ENCODE measurements at places on chromosomes 5 and 9. TPM values are rescaled to one million over a fixed set of nuclear protein-coding genes. Genes with fewer than 3 reads are reported as not detected.

GRCh38 chr9:118384531-118385100, 680.4 kb downstream of the TLR4 start:
- DNase-seq, result no peak

GRCh38 chr5:146516151-146516475, at the start of gene GPR151:
TSS of gene GPR151 (minus strand) at chr5:146516190. CDS start at chr5:146516113, 77 bp downstream.
- DNase-seq, result no peak

- DNase-seq, result no peak
These were observed 3.2 kb downstream of the C1QTNF2 start for GRCh38 chr5:160367261-160367660.

DNA sequence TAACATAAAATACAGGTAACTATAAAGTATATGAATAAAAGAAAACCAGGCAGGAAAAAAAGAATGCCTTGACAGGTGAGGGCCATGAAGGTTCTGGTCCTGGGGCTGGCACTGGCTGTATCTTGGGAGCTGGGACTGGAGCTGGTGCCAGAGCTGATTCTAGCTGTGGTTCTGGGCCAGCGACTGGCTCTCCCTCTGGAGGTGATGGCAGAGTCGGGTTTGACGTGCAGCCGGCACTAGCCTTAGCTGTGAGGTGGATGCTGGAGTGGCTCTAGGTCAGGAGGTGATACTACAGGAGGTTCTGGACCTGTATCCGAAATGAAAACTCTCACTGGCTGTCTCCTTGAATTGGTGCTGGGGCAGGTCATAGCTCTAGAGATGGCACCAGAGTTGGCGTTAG, 22.3 kb downstream of the OBP2B start:
- DNase-seq, result no peak

GRCh38 chr9:85089188-85089969, 419.9 kb downstream of the NTRK2 start:
- no peak for DNase-seq

DNA sequence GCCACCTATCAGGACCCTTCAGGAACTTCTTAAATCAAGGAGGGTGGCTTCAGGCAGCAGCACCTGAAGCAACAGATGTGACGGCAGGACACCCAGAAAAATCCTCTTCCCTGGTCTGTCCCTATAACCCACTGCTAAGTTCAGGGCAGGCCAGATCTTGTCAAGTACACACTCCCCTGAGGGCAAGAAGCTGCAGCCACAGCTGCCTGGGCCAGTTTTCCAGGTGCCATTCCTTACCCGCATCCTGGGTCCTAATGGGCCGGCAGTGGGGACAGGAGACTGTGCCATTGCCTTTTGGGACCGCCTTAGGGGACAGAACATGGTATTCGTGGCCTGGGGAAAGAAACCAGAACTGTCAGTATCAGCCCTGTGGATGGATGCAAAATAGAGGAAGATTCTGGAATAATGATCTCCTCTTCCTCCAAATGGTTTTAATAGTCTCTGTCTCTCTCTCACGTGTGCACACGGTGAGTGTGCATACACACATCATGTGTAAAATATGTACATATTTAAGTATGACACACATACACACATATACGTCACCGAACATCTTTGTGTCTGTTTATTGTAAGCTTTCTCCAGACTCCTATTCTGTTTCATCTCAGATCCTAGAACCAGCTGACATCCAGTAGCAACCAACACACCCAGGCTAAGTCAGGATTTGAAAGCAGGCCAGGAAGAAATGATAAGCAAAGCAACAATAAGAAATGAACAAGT, 14.0 kb downstream of the ORM2 start:
- no peak for DNase-seq

- no peak for DNase-seq
These were observed 1.2 kb downstream of the UHRF2 start for GRCh38 chr9:6414247-6414641.

GRCh38 chr5:675111-675870, 17.9 kb downstream of the TPPP start:
- DNase-seq, result no peak

DNA sequence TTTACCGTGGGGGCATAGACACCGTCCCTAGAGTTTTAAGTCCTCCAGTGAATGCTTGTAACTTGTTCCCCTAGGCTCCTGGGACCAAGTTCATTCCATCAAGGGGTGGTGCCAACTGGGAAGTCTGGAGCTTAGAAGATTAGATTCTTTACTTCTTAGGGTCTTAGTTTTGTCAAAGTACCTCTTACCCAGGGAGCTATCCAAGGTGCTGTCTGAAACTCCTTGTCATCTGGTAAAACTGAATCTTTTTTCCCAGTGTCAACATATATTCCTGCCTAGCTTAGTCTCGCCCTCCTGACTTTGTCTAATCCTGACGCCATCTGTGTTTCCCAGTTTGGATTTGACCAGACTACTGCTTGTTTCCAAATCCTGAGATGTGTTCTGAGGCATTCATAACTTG, 41.6 kb downstream of the MAMDC2 start:
- peak; percentile 44 for DNase-seq

DNA sequence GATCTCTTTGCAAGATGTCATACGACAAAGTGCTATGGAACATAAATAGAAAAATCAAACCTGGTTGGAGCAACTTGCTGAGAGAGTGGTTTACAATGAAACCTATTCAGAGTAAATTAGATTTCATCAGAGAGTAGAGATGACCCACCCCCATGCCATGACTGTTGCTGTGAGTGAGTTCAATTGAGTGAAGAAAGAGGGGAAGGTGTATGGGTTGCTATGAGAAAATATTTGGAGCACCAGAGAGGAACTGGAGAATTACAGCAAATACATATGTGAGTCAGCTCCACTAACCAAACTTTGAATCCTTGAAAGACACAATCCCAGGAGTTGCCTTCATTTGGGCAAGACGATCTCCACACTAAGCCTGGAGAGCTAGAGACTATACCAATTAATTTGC, 217.2 kb downstream of the RFX3 start:
- no peak for DNase-seq

DNA sequence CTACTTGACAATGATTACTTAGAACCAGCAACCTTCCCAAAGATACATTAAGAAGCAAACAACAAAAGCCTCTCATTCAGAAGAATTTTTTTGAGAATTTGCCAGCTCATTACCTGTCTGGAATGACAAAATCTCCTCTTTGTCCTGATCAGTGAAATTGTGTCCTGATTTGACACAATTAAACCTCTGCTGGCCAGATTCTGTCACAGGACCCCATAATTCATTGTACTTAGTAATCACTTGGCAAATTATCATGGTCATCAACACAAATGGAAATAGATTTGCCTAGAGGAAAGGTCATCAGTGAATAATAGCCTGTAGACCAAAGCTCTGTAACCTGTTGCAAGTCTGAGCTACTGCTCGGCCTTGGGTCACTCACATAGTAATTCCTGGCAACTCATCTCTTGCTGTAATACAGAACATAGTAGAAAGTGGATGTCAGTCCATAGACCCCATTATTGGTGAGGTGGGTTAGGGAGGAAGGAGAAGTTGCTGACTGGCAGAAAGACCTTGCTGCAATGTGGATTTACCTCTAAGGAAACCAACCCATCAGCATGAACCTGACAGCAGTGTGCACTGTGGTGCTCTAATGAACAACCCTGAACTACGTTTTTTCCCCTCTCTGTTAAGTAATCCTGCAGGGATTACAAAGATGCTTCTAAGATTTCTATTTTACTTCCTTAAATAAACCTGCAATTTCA, 370.1 kb downstream of the KIAA0825 start:
- no peak for DNase-seq

DNA sequence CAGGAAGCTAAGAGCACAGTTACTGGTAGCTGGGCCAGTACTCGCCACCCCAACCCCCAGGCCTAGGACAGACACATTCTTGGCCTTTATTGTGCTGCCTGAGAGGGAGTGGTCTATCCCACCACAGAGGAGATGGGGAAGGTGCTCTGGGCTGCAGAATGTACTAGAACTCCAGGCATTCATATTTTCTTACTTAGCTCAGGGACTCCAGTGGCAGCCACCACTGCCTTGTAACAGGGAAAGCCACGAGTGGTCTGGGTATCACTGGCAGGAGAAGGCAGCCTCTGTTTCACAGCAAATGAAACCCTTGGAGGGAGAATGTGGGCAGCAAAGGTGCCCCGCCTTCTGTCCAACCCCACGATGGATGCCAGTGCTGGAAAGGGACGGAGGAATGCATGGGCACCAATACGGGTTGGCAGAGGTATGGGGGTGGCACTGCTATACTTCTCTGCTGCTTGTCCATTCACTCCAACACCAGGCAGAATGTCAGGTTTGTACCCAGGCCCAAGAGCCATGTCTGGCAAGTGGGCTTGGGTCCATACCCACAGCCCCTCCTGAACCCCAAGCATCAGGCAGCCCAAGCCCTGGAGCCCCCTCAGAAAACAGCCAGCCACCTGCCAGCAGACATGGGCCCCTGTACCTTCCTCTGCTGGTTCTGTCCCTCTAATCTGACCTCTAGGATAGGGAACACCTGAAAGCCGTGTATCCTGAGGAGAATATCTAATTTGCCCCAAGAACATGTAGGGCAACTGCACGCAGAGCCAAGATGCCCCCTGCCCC, 4.6 kb downstream of the SEPTIN8 start:
- no peak for DNase-seq

DNA sequence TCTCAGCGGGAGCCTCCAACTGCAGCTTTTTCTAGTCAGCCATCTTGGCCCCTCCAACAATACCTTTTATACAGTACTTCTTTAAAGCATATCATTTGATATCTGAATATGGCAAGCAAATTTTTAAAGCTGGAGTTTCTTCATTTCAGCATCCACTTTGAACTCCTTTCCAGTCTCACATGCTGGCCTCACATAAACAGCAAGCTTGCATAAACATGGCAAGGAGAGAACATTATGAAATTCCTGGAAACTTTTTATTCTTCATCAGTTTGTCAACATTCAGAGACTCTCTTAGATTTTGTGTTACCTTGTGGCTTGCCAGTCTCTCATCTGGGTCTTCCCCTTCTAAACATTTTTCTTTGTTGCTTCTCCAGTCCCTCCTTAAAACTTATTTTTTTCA, 745.3 kb downstream of the NR2F1-AS1 start:
- no peak for DNase-seq

DNA sequence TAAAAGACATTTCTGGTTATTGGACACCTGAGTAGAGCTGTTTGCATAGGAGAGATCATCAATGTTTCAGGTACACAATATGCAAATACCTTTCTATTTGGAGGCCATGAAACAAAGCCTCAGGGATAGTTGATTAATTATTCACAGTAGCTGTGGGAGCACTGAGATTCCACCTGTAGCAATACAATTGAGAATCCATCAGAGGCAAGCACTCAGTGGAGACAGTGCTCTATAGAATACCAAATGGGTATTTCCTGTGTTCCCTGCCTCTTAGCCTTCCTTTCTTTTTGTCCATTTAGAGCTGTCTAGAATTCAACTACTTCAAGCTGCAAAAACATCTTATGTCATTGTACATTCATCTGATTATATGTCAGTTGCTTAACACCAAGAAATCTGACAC, 1754.0 kb upstream of the ACO1 start:
- no peak for DNase-seq

GRCh38 chr5:175250426-175250825, 193.6 kb downstream of the DRD1 start:
- no peak for DNase-seq

DNA sequence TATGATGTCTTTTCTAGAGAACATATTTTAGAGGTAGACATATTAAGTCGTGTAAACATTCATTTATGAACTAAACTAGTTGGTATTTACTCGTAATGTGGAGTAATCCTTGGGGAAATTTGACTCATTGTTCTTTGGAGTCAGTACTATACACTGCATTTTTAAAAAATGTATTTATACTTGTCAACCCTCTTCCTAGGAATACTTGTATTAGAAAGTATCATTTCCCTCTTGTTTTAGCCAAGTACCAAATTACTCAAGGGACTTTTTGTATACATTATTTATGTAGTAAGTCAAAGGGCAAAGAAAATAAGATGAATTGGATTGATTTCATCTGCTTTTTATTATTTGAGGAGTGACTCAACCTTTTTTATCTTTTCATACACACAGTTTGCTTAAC, 248.1 kb upstream of the IZUMO3 start:
- DNase-seq, result peak; percentile 1

- DNase-seq, result peak; percentile 34
These were observed at the start of gene PDE4D for GRCh38 chr5:59893429-59894227. TSS of gene PDE4D (minus strand) at chr5:59893726.

GRCh38 chr9:70534471-70534870, 120.0 kb upstream of the KLF9 start:
- DNase-seq, result no peak

DNA sequence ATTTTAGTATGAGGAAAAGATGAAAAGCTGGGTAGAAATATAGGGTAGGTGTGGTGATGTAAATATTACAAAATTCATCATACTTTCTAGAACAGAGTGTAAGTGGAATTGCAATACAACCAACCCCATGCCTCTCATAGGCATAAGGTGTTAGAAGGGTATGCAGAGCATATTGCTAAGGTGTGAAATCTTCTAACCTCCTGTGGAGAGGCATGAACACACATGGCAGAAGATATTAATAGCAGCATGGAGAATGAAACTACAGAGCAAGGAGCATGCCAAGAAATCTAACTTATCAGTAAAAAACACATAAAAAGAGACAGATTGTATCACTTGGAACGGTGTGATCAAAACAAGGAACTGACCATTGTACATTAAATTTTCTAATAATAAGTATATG, 441.5 kb downstream of the CDH18 start:
- DNase-seq, result no peak

DNA sequence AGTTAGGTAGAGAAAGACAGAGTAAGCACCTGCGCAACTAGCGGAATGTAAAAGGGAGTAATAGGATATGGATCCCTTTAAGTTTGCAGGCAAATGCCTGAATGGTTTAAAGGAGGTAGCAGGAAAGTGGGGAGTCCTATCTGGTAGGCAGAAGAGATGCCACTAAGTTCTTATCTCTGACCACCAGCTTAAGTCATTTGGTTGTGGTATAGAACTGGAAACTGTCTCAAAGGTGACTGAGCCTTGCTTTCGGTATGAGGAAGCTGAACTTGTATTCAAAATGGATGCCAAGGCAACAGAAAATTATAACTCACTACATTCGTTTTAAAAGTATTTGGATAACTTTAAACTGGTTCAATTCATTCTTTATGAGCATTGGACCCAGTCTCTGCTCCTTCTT, 475.6 kb downstream of the DMRTA1 start:
- DNase-seq, result no peak

Gene GADD45G
- total RNA-seq, result not detected

Gene PPP1R2B
- not detected for total RNA-seq

Gene ORM1
- total RNA-seq, result not detected

Gene PCDHB12
- total RNA-seq, result 2.3 TPM
